ENCODE measurements at places on chromosomes 1 and 21. TPM values are rescaled to one million over a fixed set of nuclear protein-coding genes. Genes with fewer than 3 reads are reported as not detected.

RAP1GAP gene
- total RNA-seq, result 1.6 TPM

CHIA gene
- total RNA-seq, result not detected

TAS1R1 gene
- total RNA-seq, result not detected

HHIPL2 gene
- total RNA-seq, result not detected

VANGL1 gene
- total RNA-seq, result 1.9 TPM

HSPB7 gene
- total RNA-seq, result not detected

SLFNL1 gene
- total RNA-seq, result 0.25 TPM

NEXN gene
- 2.4 TPM for total RNA-seq

CTSE gene
- total RNA-seq, result not detected
